Eye (tissue), 1 donor: ENCODE measurements at places on chromosomes 6 and 20.

GRCh38 chr20:56925082-56925830 is 296.1 kb downstream of the TFAP2C start:
- peak; percentile 94 for DNase-seq

GRCh38 chr6:110232450-110232849 is 52.2 kb downstream of the CDC40 start:
- no peak for DNase-seq

DNA sequence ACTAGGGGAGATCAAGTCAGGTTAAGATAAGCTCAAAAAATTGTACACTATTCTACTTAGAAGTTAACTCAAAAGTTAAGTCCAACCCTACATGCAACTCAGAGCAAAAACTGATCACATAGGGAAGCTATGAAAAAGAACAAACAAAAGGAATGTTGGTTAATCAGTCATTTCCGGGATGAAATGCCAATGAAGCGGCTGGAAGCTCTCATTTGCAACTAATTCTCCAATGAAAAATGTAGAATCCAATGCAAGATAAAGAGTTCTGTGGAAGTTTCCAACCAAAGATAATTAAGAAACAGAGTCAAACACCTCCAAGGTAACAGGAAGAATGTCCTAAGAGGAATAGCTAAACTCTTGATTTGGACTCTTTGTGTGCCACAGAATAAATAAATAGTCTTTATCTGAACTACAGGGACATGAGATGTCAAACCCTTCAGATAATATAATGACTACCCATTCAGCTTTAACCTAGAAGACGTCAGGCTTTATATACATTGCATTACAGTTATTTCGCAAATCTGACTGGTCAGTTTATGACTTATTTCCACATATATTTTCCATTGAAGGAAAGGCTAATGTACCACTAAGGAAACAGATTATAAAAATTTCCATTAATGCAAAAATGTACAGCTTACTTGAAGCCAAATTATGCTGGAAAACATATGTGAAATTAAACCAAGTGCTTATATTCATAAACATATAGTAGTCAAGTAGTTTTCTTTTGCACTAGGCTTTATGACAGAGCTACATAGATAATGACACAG is 48.0 kb upstream of the DST start:
- DNase-seq, result no peak

- DNase-seq, result peak; percentile 30
These were observed 6.2 kb downstream of the TRIM26 start for GRCh38 chr6:30206799-30207618.

DNA sequence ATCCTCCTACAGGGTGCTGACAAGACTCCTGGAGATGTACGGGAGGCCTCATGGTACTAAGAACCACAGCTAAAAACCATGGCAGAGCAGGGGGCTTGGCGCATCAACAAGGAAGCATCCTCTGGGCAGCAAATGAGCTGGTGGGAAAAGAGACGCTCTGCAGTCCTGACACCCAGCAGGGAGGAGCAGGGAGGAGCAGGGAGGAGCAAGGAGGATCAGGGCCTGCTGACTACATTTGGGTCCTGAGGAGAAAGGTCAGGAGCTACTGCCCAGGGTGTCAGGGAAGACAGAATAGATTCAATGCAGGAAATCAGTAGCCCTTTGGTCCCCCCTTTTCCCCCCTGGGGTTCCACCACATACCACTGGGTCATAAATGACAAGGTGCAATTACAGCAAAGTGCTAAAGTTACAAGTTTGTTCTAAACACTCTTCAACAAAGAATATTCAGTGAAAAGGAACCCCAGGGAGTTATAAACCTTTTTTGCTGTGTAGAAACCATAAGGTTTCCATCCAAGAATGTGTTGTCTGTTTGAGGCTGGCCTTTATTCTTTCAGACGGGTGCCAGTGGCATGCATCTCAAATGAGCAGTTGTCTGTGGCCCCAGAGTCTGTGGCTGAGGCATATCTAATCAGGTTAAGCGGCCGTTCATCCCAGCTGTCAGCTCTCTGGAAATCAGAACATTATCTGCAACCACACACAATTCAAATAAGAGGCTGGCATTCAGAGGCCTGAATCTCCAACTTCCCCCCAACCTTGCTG is 325.0 kb downstream of the CDC5L start:
- peak; percentile 60 for DNase-seq

DNA sequence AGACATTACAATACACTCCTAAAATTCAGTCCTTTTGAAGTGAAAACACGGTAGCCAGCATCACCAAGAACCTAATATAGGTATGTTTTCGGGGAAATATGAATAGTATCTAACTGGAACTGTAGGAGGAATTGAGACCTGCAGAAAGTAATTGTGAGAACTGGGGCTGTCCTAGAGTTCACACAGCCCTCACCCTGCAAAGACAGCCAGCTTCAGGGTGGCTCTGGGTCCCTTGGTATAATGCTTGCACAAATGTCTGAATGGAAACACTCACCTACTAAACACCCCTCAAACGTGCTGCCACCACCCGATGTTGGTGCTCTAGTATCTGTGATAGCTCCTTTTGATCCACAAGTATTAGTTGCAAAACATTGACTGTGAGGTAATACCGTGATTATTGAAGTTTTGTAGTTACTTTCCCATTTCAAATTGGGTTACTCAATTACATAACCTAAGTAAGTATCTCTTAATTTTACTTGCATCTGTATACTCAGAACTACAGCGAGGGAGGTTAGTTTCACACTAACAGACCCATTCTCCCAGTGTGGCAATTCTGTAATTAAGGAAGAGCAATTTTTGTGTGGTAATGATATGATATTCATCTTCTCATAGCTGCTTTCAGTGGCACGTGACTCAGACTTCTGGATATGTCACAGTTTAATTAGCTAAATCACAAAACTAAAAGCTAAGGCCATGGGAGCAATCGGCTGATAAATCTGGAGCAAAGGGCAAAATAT is 129.5 kb downstream of the INSM1 start:
- no peak for DNase-seq

DNA sequence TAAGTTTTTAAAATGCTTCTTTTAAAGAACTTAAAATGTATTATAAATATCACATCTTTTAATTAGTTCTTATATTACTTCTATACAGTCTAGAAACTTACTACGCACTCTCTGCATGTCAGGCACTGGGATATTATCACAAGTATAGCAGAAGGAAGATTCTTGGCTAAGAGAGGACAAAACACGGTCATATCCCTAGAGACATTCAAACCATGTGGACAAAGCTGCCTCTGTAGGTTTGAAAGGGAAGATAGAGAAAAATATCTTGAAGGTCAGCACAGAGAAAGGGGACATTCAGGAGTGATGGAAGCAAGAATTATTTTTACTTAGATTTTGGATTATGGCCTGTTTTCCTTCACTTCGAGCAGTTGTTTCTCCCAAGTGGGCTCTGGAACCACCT is 64.1 kb downstream of the LRRC1 start:
- DNase-seq, result no peak

- peak; percentile 93 for DNase-seq
These were observed 2.8 kb upstream of the HTR1B start for GRCh38 chr6:77466055-77466450.

- DNase-seq, result peak; percentile 8
These were observed 237.2 kb upstream of the PRND start for GRCh38 chr20:4484379-4484997.

DNA sequence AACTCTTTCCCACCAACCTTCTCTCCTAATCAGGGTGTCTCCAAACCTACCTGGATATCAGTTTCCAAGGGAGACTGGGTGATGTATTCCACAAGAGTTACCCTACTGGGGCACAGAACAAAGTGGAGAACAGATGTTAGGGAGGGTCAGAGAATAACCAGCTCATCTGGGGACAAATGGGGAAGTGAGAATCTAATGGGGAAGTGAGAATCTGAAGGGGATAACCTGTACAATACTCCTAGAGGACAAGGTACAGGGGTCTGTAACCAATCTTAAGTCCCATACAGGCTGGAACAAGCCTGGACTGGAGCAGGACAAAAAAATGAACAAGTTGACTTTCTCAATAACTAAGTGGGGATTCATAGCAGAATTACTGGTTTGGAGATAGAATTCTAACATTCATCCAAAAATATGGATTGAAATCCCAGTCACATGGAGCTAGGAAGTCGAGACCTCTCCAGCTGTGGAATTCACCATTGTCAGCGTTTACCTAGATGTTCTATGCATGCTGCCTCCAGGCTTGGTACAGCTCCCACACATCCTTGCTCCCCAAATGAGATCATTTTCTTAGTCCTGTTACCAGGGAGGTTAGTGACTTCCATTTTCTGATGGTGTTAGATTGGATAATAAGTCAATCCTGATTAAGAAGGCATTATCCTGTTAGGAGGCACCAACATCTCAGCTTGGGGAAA is 214.8 kb upstream of the MOCS1 start:
- DNase-seq, result no peak

GRCh38 chr6:17015551-17016381 is 86.1 kb upstream of the STMND1 start:
- DNase-seq, result peak; percentile 58

DNA sequence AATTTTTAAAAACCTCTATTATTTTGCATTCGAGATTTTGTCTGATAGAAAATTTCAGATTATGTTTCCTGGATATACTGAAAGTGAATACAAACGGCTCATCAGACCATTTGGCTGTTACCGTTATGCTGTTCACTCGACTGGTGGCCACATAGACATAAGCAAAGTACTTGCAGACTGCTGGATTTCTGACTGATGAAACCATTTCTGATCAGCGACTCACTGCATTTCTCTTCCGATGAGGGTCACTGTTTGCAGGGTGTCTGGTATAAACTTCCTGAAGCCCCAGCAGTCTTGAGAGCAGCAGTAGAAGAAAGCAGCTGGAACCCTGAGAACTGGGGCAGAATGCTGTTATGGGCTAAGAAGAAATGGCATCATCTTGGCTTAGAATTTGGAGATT is 17.7 kb downstream of the SNX9 start:
- DNase-seq, result no peak

- no peak for DNase-seq
These were observed 36.4 kb upstream of the MAN1A1 start for GRCh38 chr6:119385994-119386393.

DNA sequence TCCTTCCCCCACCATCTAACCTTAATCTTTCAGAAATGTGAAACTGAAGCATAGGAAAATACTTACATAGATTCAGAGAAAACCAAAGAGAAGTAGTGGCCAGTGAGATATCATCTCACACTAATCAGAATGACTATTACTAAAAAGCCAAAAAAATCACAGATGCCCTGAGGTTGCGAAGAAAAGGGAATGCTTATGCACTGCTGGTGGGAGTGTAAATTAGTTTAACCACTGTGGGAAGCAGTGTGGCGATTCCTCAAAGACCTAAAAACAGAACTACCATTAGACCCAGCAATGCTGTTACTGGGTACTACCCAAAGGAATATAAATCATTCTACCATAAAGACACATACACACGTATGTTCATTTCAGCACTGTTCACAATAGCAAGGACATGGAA is 9.2 kb upstream of the PREX1 start:
- DNase-seq, result no peak

GRCh38 chr20:1711826-1712601 is 54.4 kb upstream of the SIRPG start:
- no peak for DNase-seq

GRCh38 chr20:52295556-52295955 is 104.0 kb upstream of the ZFP64 start:
- DNase-seq, result no peak

DNA sequence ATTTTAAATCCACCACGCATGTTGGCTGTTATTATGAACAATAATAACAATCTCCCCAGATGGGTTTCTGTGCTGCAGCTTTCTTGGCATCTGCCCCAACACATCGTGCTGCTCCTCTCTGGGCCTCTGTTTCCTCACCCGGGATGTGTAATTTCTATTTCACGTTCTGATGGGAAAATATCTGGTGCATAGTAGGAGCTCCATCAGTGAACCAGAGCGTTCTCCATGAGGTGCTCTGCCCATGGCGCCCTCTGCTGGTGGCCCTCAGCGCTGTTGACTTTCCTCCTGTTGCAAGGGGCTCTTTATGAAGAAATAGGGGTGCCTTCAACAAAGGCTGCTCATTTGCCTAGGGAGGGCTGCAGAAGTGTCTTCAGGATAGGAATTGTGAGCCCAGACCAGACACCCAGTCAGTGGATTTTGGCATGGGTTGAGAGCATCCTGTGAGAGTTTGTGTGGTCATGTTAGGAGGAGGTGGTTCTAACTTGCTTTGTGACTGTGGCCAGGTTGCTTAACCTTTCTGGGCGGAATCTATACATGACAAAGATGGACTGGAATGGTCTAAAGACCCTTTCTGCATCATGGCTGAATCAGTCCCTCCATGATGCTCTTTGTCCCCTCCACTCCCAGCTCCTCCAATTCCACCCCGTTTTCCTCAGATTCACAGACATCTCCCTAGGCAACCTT is 8.1 kb downstream of the SCRT2 start:
- DNase-seq, result peak; percentile 66

DNA sequence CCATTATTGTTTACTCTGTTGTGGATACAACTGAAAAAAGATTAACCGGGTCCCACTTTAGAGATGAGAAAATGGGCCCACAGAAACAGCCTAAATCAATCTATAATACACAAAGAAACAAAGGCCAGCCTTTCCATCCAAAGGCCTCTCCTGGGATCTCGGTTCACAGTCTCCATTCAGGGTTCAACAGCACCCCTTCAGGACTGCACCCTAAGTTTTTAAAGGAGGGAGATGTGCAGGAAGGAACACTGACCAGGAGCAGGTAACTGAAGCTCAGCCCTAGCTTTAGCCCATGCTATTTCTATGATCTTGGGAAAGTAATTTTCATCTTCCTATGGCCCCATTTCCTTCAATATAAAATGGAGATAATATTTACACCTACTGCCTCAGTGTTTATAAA is 147.7 kb downstream of the BTBD9 start:
- DNase-seq, result no peak

DNA sequence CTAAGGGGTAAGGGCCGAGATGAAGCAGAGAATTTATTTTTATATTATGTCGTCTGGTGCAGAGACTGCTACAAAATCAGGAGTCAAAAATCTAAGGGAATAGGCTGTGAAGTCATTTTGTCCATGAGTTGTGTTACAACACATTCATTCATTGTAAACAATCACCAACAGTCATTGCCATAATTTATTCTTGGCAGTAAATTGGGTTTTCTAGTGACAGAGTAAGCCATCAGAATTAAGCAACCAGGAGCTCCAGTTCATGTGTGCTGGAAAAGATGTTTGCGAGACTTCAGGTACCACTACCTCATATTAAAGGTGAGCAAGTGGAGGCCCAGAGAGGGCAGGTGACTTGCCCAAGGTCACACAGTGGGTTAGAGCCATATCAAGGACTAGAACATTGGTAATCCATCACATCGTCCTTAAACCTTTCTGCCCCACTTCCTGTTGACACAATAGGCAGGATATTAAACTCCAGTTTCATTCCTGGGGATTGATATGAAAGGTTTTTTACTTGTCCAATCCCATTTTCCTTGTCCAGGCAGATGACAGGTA is 46.0 kb downstream of the E2F3 start:
- DNase-seq, result no peak
